Pulmonary artery endothelial cell (primary cell): ENCODE measurements at places on chromosomes 7 and 10. TPM values are rescaled to one million over a fixed set of nuclear protein-coding genes. Genes with fewer than 3 reads are reported as not detected.

DNA sequence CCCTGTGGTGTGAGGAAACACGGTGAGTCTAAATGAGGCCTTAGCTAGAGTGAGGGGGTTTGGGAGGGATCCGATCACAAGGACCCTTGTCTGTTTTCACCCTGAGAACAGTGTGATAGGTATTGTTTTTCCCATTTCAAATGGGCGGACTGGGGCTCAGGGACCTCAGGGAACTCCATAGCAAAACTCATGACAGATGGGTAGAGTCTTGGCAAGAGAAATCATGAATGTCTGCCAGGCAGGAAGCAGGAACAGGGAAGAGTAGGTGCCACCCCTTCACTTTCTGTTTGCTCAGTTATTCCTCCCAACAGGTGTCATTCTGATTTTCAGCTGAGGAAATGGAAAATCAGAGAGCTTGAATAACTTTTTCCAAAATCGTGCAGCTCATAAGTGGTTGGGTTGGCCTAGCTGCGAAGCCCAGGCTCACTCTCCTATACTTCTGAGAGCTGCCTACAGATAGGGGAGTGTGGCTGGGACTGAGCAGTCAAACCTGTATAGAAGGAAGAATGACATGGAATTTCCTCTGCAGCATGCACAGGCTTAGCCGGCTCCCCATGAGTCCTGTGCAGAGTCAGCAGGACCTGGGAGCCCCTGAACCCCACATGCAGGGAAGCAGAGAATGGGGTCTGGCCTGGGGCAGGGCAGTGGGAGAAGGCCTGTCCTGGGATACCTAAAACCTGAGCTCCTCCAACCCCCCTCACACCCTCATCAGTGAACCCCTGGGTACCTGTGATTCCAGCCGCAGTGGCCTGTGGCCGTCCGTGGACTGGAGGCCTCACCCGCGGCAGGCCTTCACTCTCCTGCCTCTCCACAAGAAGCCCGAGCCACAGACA lies 17.6 kb upstream of the C10orf105 start:
- DNase-seq = no peak

DNA sequence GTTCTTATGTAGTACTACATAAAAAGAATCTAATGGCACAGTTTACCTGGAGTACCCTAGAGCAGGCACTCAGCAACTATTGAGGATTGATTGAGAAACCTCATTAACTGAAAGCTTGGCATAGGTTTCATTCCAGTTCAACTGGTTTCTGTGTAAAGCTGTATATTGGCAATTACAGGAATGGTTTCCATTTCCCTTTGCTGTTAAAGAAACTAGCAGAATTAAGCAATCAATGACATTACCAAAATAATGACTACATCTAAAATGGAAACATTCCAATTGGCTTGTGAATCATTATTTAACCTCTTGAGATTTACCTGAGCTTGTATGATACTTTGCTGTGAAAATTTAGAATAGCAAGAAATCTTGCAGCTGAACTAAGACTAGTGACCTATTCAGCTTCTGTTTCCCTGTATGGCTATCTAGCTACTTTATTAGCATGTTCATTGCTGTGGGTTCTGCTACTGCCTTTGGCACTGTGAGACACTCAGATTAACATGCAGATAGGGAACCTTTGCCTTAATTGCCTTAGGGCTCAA lies 33.5 kb upstream of the CADPS2 start:
- DNase-seq = no peak

GRCh38 chr7:133195868-133196267 lies 57.0 kb upstream of the EXOC4 start:
- DNase-seq = no peak

DNA sequence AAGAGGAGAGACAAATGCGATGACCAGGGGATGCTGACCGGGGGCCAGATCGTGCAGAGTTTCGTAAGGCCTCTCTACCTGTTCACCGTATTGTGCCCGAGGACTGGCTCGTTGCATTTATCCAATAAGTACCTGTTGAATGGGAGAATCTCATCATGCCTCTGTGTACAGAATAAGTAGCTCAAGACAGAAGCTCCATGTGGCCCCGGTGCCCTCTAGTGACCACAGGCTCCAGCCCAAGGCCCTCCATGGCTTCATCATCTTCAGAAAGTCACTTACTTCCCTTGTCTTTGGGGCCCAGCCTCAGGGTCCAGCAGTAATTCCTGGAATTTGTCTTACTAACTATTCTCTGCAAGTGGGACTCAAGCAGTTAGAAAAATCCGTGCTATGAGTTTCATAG lies 151.0 kb downstream of the CHN2 start:
- DNase-seq = no peak

Gene PRPF18
- 29.6 and 33.0 TPM in 2 replicates for total RNA-seq

Gene HOXA7
- total RNA-seq = 0.04 and 0.13 TPM in 2 replicates

GRCh38 chr10:132341017-132341416 lies 9.0 kb downstream of the LRRC27 start:
- no peak for DNase-seq

Gene NPTX2
- total RNA-seq = 0.26 and 0.74 TPM in 2 replicates

DNA sequence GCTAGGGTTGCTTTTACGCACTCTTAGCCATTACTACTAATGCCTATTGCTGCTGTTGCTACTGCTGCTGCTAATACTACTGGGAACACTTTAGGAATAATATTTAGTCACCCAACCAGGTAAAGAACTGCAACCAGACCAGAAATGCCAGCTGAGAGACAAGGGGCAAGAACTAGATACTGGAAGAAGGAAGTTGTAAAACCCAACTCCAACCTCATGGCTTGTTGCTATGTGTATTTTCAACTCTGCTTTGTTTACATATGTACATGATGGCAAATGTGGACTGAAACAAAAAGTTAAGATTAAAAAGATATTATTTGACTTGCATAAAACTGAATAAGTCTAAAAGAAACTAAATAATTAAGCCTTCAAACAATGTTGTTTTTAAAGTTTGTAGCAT lies 177.7 kb downstream of the GNAT3 start:
- no peak for DNase-seq

GRCh38 chr10:101133489-101134298 lies 2.6 kb downstream of the TLX1 start:
- no peak for DNase-seq

- DNase-seq = peak; percentile 96
Measured at GRCh38 chr7:151754142-151754590, 122.7 kb downstream of the PRKAG2 start.

GRCh38 chr7:104922182-104923009 lies 91.6 kb upstream of the KMT2E start:
- peak; percentile 13 for DNase-seq

DNA sequence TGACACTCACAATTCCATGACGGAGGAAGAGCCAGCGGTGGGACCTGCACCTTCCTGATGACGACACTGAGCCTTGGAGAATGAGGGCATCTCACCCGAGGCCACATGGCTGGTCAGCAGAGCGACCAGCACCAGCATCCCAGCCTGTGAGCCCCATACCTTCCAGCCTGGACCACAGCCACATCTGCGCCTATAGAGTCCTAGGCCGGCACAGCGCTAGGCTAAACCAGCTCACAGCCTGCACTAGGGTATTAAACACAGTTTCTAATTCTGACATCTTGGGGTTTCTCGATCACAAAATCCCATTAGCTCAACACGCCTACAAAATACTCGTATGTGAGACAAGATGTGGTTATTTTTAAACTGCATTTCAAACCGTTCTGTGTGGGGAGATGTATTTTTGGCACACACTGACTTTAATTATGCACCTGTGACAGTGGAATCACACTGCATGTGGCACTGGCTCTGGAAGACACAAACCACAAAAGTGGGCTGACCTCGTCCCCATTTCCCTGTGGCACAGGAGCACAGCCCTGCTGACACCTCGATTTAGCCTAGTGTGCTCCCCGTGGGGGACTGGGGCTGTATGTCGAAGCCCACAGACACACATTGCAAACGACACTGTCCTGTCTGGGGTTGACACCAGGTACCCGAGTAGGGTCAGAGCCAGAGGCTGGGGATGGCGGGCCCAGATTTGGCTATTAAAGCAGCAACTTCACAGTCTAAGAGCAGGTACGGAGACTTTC lies 32.5 kb downstream of the CPXM2 start:
- DNase-seq = no peak

GRCh38 chr7:82404094-82404493 lies 39.5 kb downstream of the CACNA2D1 start:
- DNase-seq = no peak

DNA sequence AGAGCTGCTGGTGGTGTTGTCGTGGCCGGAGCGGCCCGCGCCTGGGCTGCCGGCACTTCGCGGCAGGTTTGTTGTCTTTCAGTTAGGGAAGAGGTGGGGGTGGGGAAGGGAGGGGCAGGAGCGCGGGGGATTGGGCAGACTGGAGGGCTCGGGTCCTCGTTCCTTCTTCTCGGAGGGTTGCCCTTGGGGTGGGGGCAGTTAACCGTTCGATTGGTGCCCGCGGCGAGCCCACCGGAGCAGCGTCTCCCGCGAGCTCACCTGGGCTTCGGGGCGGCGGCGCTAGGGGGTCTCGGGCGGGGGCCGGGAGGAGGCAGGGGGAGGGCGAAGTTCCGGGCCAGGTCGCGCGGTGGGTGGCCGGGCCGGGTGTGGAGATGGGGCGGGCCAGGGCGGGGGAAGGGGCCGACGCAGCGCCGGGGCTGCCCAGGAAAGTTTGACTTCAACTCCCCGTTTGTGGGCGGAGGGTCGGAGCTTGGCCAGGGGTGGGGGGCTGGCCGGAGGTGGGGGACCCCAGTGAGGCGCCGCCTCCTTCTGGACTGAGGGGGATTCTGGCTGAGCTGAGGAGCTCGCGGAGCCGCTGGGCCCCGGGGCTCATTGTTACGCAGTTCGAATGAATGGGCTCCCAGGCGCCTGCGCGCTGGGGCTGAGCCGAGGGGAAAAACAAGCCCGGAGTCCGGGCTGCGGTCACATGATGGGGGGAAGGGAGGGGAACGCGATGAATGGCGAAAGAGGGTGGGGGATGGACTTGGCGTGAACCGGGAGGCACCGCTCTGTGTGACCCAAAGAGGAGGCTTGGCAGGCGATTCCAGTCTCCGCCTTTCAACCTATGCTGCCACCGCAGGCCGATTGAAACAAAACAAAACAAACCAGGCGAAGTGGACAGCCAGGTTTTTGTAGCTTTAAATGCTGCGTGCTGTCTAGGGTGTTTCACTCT lies 582 bp downstream of the HBP1 start:
- DNase-seq = peak; percentile 88

Gene SPRN
- not detected in 2 replicates for total RNA-seq

DNA sequence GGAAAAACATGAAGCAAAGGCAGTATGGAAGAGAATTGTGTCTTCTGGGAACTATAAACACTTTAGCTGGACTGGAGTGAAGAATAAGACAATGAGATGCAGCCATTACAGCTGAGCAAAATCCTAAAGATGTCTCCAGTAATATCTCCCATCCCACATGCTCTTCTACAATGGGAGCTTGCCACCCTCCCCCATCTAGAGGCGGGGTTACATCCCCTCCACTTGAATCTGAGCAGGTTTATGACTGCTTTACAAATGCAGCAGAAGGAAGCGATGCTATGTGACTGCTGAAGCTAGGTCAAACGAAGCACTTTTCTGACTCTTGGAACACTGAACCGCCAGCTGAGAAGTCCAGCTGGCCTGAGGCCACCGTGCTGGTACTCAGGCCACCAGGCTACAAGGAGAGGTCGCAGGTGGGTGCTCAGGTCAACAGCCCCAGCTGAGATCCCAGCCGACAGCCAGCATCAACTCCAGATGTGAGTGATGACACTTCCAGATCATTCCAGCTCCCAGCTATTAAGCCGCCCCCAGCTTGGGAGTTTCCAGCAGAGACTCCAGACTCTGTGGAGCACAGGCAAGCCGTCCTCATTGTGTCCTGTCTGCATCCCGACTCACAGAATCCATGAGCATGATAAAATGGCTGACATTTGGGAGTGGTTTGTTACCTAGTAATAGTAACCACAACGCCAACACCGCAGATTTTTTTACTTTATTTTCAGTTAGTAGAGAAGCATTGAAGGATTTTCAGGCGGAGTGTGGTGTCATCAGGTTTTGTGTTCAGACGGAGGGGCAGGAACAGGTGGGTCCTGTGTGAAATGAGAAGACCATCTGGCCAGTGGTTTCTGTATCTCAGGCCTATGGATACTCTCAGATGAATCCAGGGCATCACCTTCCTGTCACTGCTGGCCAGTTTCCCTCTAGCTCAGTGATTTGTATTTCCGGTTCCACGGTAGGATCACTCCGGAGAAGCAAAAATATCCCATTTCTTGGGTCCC lies 89.3 kb downstream of the NPY start:
- DNase-seq = no peak

GRCh38 chr7:132024290-132024689 lies 467.9 kb upstream of the PODXL start:
- no peak for DNase-seq

Gene MARVELD1
- total RNA-seq = 17.3 and 21.2 TPM in 2 replicates

GRCh38 chr10:129398711-129399141 lies 68.3 kb upstream of the MGMT start:
- DNase-seq = no peak

GRCh38 chr10:132576671-132577349 lies 39.2 kb downstream of the INPP5A start:
- no peak for DNase-seq

DNA sequence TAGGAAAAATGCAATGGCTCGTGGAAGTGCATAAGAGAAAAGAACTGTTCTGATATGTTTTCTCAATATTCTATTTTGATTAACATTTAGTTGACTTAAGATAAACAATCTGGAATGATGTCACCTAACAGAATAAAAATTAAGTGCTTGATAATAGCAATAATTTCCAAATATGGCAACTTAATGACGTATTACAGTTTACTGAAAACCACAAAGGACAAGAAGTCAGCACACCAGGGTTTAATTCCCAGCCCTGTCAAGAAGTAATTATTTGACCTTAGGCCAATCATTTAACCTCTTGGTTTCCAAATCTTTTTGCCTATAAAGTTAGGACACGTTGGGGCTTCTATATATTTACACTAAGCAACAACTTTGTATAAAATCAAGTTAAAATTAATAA lies 95.7 kb downstream of the CABCOCO1 start:
- DNase-seq = no peak

GRCh38 chr7:33757563-33758165 lies 147.7 kb upstream of the BMPER start:
- no peak for DNase-seq

DNA sequence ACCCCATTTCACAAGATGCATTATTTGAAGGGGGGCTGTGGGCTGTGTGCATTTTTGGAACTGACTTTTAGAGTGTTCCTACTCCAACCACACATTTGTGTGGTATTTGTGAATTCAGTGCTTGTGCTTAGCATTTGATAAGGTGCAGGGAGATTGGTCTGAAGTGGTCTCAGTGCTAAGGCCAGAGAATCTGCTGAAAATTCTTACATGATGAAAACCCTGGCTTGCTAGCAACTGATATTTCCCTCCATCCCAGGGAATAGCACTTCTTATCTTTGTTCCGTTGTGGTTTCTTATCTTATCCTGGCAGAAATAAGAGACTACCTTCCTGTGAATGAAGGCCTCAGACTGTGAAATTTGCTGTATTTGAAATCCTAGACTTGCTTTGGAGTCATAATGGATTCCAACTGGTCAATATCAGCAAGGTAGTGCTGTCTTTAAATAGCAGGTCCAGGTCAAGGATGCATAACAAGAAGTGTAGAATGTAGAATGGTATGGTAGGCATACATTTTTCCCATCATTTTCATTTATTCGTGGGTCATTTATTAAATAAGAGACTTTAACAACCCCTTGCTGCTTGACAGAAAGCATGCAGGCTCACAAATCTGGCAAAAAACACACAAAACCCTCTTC lies 986.9 kb downstream of the REEP3 start:
- no peak for DNase-seq
